ENCODE measurements at places on chromosomes 2 and 18.

- DNase-seq = no peak
Observed at GRCh38 chr2:142997231-142997630, 119.8 kb downstream of the KYNU start.

GRCh38 chr2:205858881-205859441 lies 176.7 kb downstream of the NRP2 start:
- no peak for DNase-seq

DNA sequence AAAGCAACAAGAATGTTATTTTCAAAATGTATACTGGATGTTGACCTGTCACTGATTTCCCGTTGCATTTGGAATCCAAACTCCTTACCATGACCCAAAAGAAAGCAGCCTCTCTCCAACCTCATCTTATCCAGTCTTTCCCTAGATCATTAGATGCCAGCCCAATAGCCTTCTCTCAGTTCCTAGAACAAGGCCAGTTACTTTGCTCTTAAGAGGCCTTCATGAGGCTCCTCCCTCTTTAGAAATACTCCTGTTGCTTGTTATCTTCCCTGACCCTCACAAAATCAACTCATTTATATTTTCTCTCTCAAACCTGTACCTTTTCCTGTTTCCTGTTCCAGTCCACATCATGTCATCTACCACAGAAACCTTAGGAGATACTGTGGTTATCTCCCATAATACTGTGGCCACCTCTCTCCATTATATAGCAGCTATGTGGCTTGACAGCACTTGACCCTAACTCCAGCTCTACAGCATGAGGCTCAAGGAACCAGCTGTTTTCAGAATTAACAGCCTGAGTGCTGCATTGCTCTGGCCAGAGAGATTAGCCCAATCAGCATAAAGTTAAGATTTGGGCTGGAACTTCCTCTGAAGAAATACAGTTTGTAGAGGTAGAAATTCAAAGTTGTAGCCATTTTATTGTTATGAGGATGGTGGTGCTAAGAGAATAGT lies 22.8 kb downstream of the SRBD1 start:
- no peak for DNase-seq

GRCh38 chr18:62537946-62538345 lies 15.1 kb downstream of the ZCCHC2 start:
- DNase-seq = no peak

DNA sequence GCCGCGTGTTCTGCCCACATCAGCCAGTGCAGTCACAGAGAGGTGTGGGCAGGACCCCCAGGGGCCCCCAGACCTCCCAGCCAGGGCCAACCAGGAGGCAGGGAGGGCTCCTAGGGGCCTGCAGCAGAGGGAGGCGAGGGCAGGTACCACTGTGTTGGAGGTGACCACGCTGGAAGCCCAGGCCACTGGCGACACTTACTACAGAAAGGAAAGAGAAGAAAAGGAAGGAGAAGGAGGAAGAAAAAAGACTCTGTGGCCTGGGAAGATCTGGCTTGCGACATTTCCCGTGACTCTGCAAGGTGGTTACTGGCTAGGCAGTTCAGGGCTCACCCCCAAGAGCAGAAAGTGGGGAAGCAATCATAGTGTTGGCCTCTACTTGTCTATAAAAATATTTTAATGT lies 98.1 kb upstream of the BCL2L11 start:
- no peak for DNase-seq

DNA sequence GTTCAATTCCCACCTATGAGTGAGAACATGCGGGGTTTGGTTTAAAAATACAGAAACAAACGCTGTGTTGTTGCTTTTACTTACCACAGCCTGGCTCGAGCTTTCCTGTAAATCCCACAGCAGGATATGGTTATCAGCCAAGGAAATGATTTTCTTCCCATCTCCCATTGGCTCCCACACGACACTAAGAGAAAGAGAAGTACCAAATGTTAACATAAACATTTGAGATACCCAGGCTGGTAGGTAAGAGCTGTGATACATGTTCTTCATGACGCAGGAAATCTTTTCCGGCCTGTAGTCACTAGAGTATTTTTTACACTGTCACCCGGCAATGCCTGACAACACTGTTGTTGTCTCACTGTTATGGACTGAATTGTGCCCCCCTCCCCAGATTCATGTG lies 163.6 kb downstream of the EIPR1 start:
- DNase-seq = no peak

DNA sequence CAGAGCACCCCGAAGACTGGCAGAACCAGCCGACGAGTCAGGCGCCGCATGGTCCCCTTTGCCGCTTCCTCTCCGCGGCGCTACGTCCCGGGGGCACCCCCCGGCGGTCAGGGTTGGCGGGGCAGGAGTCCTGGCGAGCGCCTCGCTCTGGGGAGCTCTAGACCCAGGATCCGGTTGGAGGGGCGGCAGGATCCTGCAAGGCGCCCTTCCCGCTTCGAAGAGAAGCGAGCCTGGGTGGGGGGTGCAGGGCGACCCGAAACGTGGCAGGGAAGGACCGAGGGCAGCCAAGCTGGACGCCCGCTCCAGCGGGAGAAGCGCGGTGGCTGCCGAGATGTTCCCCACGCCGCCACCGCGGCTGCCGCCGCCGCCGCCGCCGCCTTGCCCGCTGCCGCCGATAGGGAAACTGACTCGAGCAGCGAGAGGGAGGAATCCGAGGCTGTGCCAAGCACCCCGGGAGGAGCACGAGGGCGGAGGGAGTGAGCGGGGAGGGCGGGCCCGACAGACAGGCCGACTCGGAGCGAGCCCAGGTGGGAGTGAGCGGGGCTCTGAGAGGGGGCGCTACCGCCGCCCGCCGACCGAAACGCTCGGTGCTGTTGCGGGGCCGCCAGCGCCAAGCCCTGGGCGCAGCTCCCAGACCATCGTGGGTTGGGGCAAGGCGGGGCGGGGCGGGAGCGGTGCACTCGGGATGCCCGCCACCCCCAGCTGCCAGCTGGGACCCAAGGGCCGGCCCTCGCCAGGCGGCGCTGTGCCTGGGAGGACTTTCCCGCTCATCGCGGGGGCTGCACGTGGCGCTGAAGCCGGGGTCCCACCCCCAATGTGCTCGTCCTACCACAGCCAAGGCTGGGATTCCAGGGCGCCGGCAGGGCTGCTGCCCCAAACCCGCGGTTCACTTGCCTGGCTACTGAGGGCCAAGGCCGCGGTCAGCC lies at the start of gene GALNT14:
TSS of gene GALNT14 (minus strand) at position 404 of the 926 bp plus-strand sequence. CDS start at position 50, 354 bp downstream.
- peak; percentile 30 for DNase-seq

- DNase-seq = no peak
Observed at GRCh38 chr18:11495441-11495840, 114.0 kb upstream of the SLC35G4 start.

GRCh38 chr18:5106730-5107129 lies 90.3 kb downstream of the AKAIN1 start:
- DNase-seq = no peak

- DNase-seq = no peak
Observed at GRCh38 chr2:144944546-144945220, 424.8 kb upstream of the ZEB2 start.

DNA sequence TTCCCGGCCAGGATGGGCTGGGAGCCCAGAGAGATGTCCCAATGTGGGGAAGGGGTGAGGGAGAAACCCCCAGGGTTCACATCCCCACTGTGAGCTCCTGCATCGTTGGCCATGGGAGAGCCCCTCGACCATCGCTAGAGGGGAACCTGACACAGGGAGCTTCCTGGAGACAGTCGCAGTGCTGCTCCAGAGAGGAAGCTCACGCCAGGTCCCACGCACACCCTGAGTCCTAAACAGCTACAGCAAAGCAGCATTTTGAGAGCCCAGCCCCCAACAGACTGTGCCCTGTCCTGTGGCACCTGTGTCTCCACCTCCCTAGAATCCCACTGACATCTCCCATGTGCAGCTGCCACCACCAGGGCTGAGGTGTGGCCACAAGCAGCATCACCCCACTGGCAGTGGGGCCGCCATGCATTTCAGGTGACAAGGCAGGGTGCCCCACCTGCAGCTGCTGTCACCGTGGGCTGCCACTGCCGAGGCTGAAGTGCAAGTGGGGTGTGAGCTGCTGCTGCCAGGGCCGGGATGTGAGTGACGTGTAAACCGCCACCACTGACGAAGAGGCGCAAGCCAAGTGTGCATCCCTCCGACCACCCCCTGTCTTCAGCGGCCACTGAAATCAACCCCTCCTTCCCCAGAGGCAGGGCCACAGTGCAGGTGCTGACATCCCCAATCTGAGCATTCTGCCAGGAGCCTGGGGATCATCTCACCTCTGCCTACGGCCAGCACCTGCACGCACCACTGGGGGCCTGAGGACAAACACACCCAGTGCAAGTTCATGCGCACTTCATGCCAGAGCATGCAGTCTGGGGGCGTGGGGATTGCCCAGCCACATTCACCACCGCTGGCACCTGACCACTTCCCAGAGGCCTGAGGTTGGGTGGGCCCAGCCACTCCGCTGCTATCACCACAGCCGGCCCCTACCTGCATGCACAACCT lies 467.7 kb upstream of the SALL3 start:
- no peak for DNase-seq

DNA sequence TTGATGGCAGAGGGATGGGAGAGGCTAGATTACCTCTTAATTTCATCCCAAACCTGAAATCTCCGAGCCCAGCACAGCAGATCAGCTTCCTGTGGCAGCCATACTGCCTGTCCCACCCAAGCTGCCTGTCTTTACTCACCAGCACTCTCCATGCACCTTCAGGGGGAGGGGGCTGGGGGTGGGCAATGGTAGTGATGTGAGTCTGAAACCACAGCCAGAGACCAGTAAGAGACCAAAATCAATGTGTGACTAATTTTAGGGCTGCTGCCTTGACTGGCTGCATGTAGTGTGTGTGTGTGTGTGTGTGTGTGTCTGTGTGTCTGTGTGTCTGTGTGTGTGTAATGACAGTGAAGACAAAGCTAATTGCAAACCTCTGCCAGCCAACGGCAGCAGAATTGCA lies 11.7 kb upstream of the TEX261 start:
- no peak for DNase-seq

- DNase-seq = no peak
Observed at GRCh38 chr2:38512211-38512610, 90.5 kb downstream of the HNRNPLL start.

GRCh38 chr2:48530033-48530811 lies at the start of gene STON1:
TSS of gene STON1 (plus strand) at chr2:48530154. CDS start at chr2:48580634, 50,480 bp downstream.
- DNase-seq = peak; percentile 8

- peak; percentile 61 for DNase-seq
Observed at GRCh38 chr2:234288974-234289455, 207.9 kb downstream of the ARL4C start.

DNA sequence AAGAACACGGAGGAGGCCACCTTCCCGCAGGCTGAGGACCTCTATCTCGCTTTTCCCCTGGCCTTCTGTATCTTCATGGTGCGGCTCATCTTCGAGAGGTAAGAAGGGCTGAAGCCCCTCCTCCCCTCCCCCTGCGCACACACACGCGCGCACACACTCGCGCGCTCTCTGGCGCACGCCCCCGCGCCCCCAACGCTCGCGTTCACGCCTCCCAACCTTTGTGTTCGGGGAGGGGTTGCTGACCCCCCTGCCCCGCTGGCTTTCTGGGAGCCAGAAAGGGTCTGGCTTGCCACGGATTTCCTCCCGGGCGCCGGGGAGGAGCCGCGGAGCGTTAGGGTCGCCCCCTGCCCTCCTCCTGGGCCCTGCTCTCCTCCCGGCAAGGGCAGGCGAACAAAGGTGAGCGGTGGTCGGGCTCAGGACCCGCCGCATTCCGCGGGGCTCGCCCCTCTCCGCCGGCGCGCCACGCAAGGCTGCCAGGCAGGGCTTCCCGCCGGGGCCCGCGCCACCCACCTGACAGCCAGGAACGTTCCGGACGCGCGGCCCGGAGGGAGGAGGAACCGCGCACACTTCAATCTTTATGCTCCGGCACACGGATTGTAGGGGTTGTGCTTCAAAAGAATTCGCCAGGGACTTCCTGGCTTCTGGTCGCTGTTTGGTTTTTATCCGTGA lies 583 bp downstream of the CERS6 start:
- DNase-seq = peak; percentile 5

- no peak for DNase-seq
Observed at GRCh38 chr2:133732982-133733900, 165.0 kb upstream of the NCKAP5 start.

DNA sequence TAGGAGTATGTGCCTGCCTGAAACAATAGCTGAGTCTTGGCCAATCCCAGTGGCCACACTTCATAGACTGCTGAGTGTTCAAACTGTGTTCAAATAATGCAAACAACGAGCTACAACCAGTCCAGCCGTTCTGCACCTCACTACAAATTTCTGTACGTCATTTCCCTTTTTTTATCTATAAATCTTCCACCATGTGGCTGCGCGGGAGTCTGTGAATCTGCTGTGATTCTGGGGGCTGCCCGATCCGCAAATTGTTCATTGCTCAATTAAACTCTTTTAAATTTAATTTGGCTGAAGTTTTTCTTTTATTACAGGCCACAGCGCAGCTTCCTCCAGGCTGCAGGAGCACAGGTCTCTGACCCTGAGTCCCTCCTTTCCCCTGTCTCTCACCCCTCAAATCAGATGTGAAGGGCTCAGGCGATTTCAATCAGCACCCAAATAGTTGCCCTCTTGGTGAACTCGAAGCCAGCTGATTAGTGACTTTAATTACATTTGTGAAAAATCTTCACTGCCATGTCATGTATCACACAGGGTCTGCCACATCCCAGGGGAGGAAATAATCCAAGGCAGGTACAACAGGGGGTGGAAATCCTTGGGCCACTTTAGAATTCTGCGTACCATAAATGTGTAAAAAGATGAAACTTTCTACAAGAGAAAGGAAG lies 145.6 kb downstream of the NDUFA10 start:
- no peak for DNase-seq

GRCh38 chr2:180519276-180519675 lies 461.1 kb upstream of the UBE2E3 start:
- no peak for DNase-seq

GRCh38 chr2:232260075-232260474 lies 118.5 kb upstream of the ALPP start:
- no peak for DNase-seq

DNA sequence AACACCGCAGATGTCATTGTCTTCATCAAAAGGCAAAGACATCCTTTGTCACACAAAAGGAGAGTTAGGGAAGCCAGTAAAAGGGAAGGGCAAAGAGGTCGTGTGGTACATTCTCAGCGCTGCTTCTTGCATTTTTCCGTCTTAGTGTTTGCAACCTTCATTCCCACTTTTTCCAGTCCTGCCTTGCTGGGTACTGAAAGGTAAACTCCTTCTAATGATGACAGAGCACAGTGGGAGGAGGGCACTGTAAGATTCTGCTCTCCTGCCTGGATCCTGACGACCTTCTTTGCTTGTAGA lies 424.3 kb upstream of the MEX3C start:
- no peak for DNase-seq

DNA sequence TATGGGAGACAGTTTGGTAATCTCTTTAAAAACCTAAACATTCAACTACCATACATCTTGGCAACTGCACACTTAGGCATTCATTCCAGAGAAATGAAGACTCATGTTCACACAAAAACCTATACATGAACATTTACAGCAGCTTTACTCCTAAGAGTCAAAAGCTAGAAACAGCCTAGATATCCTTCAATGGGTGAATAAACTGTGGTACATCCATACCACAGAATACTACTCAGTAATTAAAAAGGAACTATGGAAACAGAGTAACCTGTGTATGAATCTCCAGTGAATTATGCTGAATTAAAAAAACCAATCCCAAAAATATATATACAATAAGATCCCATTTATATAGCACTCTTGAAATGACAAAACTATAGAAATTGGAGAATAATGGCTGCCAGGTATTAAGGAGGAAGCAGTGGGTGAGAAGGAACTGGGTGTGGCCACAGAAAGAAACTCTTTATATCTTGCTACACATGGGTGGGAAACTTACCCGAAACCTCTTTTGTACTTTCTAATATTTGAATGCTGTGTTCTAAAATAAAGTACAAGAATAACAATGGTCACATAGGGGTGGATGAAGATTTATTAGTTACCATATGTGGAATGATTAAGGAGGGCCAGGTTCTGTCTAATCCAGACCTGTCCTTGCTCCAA lies 13.7 kb downstream of the SESTD1 start:
- no peak for DNase-seq

GRCh38 chr2:37549598-37549997 lies 121.8 kb downstream of the CDC42EP3 start:
- no peak for DNase-seq
